ENCODE measurements at places on chromosomes 5 and 9. TPM values are rescaled to one million over a fixed set of nuclear protein-coding genes. Genes with fewer than 3 reads are reported as not detected.
A peak's percentile ranks its signal among the peaks of the same experiment; 100 is the strongest.

The TMEM250 gene
- total RNA-seq = 62.3 TPM

The FGD3 gene
- 6.3 TPM for total RNA-seq

The EGFLAM gene
- not detected for total RNA-seq

The TLR4 gene
- total RNA-seq = not detected

The MAMDC4 gene
- 5.3 TPM for total RNA-seq

DNA sequence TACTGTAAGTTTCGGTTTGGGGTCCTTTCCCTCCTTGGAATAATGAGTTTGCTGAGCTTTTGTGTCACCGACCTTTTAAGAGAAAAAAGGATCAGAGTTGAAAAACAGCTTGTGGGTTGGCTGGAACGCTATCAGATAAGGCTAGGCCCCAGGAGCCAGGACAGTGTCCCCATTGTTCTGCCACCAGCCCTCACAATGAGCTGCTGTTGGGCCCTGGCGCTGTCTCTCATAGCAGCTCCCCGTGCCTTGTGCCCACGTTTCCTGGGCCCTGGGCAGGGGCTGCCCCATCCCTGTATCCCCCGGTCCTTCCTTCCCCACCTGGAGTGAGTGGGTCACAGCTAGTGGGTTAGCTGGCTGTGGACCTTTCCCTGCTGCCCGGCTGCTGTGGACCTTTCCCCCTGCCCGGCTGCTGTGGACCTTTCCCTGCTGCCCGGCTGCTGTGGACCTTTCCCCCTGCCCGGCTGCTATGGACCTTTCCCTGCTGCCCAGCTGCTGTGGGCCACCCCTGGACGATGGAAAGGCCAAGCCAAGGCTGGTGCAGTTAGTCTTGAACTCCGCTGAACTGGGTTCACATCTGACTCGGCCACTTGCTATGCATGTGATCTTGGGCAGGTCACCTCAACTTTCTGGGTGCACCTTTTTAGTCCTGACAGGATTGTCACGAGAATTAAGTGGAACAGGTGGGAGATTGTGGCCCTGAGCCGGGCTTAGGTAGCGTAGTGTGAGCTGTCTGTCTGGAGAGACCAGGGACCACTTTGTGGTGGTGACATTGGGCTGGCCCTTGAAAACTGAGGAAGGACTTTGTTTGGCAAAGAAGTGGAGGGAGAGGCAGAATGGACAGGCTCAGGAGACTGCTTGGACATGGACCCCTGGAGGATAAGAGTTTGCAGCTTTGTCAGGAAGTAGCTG lies 99.5 kb downstream of the DAB2IP start:
- no peak overlapping the region for H3K27ac ChIP-seq
- H3K27me3 ChIP-seq = no peaks in the 10 kb centered on the region
- no peak for DNase-seq
- H3K36me3 ChIP-seq = no peaks in the 10 kb centered on the region
- no peak overlapping the region for H3K4me3 ChIP-seq

GRCh38 chr5:168076561-168076991 lies 214.9 kb upstream of the WWC1 start:
- peak; percentile 25 for DNase-seq
- H3K4me1 ChIP-seq = no peaks in the 10 kb centered on the region
- no peak overlapping the region for H3K4me3 ChIP-seq
- no peaks in the 10 kb centered on the region for H3K27me3 ChIP-seq

GRCh38 chr5:82862711-82863110 lies 214.5 kb downstream of the TMEM167A start:
- H3K36me3 ChIP-seq = no peaks in the 10 kb centered on the region
- no peak overlapping the region for H3K4me3 ChIP-seq
- H3K27ac ChIP-seq = no peak overlapping the region

GRCh38 chr9:124427281-124427680 lies 12.0 kb upstream of the PSMB7 start:
- no peaks in the 10 kb centered on the region for H3K27me3 ChIP-seq
- no peak overlapping the region for H3K27ac ChIP-seq
- H3K4me1 ChIP-seq = no peaks in the 10 kb centered on the region
- no peak overlapping the region for H3K4me3 ChIP-seq

DNA sequence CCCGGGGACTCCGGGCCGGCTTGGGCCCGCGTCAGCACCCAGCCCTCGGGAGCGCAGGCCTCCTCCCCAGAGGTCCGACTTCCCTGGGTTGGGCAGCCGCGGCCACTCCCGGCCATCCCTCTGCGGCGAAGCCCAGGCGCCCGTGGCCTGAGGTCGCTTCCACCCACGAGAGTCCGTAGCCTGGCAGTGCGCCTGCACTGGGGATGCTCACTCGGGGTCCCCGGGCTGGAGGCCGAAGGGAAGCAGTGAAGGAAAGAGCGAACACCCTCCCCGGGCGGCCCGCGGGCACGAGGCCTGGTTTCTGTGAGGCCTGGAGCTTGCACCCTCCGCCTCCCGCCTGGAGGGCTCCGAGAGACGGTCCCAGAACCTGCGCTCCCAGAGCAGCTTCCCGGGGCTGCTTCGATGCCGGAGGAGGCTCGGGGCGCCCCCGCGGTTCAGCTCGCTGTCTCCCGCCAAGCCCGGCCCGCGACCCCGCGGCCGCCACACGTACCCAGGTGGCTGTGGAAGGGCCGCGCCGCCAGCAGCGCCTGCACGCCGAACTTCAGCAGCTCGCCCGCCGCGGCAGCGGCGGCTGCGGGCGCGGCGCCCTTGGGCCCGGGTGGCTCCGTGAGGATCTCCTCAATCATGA lies 607 bp downstream of the BARX1 start:
- H3K36me3 ChIP-seq = no peaks in the 10 kb centered on the region
- H3K27me3 ChIP-seq = peaks cover 18% of the 10 kb centered on the region
- no peak for DNase-seq
- H3K4me1 ChIP-seq = peaks cover 3% of the 10 kb centered on the region
- no peak overlapping the region for H3K27ac ChIP-seq

- no peak overlapping the region for H3K4me3 ChIP-seq
- DNase-seq = no peak
- no peaks in the 10 kb centered on the region for H3K4me1 ChIP-seq
- H3K36me3 ChIP-seq = no peaks in the 10 kb centered on the region
- peaks cover 45% of the 10 kb centered on the region for H3K27me3 ChIP-seq
Measured at GRCh38 chr5:175207321-175208040, 236.5 kb downstream of the DRD1 start.

DNA sequence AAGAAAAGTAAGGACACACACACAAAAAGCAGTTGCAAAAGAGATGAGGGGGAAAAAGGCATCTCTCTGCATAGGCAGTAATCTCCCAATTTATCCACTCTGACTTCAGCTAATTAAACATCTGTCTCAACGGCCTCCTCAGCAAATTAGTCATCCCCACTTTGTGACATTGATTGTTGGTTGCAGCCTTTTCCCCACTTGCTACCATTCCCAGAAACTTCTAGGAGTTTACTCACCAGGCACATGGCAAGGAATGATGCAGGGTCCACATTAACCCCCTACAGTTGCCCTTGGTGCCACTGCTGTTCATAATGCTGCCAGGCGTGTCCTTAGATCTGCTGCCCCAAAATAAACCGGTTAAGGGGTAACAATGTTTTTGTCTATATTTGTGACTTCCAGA lies 174.6 kb downstream of the MAPKAP1 start:
- peaks cover 37% of the 10 kb centered on the region for H3K4me1 ChIP-seq
- no peak overlapping the region for H3K4me3 ChIP-seq
- peak; percentile 27 for DNase-seq
- no peaks in the 10 kb centered on the region for H3K27me3 ChIP-seq
- H3K27ac ChIP-seq = 0 out of 2 replicates have a peak overlapping the region, but pooled peaks have one; percentile 3

DNA sequence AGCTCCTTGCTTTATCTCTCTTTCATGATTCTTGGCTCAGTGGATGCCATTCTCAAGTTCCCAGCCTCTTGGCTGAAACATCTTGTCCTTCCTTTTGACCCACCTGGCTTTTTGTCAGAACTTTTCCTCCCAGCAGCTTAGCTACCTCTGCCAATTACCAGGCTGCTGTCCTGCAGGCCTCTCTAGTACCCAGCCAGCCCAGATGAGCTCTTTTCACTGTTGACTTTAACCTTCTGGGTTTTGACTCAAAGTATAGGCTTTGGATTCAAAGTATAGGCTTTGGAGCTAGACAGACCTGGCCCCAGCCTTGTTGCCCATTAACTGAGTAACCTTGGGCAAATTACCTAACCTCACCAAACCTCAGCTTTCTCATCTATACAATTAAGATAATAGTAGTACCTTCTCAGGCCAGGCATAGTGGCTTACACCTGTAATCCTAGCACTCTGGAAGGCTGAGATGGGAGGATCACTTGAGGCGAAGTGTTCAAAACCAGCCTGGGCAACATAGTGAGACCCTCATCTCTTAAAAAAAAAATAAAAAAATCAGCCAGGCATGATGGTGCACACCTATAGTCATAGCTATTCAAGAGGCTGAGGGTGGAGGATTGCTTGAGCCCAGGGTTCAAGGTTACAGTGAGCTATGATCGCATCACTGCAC lies 6.6 kb upstream of the TMEFF1 start:
- H3K4me3 ChIP-seq = no peak overlapping the region
- no peak overlapping the region for H3K27ac ChIP-seq
- DNase-seq = no peak

DNA sequence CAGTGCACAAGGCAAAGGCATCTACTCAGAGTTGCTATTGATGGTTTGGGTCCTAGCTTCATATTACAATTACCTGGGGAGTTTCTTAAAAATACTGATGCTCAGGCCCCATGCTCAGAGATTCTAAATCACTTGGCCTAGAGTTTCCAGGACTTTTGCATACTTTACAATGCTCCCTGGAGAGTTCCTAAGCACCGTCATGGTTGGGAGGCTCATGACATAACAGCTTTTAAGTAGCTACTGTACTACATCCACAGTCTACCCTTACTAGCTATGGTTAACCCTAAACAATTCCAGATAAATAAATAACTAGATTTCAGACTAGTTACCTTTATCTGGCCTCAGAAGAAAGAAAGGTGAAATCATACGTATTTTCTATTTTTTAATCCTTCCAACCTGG lies 414.4 kb downstream of the PDE4D start:
- H3K4me1 ChIP-seq = no peaks in the 10 kb centered on the region
- H3K36me3 ChIP-seq = no peaks in the 10 kb centered on the region
- no peak overlapping the region for H3K27ac ChIP-seq
- H3K27me3 ChIP-seq = no peaks in the 10 kb centered on the region

- H3K27ac ChIP-seq = no peak overlapping the region
- no peaks in the 10 kb centered on the region for H3K36me3 ChIP-seq
- H3K4me1 ChIP-seq = no peaks in the 10 kb centered on the region
- H3K4me3 ChIP-seq = no peak overlapping the region
- no peaks in the 10 kb centered on the region for H3K27me3 ChIP-seq
Measured at GRCh38 chr5:151475388-151475787, 28.0 kb downstream of the SLC36A1 start.

Measured in PC-3 (cell line).